ENCODE measurements at places on chromosomes 5 and 9. TPM values are rescaled to one million over a fixed set of nuclear protein-coding genes. Genes with fewer than 3 reads are reported as not detected.

Gene DBH
- not detected for total RNA-seq

Gene ACER2
- total RNA-seq = 20.5 TPM

Gene TAF11L10
- not detected for total RNA-seq

Gene SHC3
- 1.8 TPM for total RNA-seq

Gene IL17B
- total RNA-seq = not detected

Gene PTTG1
- 1.3 TPM for total RNA-seq

Gene IGFBPL1
- not detected for total RNA-seq

Gene FRMPD1
- 0.19 TPM for total RNA-seq

Gene GABRA6
- not detected for total RNA-seq

Gene NR3C1
- 116 TPM for total RNA-seq

- peak; percentile 57 for DNase-seq
These were observed 194.0 kb downstream of the IRX2 start for GRCh38 chr5:2557435-2557834.

GRCh38 chr5:180338001-180338707, 15.0 kb downstream of the GFPT2 start:
- no peak for DNase-seq

- no peak for DNase-seq
These were observed 75.7 kb downstream of the PIP5K1B start for GRCh38 chr9:68780720-68781119.

GRCh38 chr9:132214027-132214622, 52.3 kb downstream of the NTNG2 start:
- no peak for DNase-seq

DNA sequence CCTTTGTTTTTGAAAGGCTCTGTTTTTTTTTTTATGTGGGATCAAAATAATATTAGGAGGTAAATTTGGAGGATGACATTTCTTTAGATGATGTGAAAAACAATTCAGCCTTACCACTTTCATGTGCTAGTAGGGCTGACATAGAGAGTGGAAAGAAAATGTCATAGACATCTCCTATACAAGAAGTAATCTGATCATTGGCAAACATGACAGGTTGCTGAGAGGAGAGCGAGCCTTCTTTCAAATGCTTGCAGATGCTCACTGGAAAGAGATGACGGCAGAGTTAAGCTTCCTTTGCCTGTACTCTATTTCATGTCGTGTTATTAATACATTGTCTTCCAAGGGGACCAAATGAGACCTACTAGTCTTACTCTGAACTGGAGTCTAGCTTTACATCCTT, 160.1 kb upstream of the DAP start:
- DNase-seq = no peak

DNA sequence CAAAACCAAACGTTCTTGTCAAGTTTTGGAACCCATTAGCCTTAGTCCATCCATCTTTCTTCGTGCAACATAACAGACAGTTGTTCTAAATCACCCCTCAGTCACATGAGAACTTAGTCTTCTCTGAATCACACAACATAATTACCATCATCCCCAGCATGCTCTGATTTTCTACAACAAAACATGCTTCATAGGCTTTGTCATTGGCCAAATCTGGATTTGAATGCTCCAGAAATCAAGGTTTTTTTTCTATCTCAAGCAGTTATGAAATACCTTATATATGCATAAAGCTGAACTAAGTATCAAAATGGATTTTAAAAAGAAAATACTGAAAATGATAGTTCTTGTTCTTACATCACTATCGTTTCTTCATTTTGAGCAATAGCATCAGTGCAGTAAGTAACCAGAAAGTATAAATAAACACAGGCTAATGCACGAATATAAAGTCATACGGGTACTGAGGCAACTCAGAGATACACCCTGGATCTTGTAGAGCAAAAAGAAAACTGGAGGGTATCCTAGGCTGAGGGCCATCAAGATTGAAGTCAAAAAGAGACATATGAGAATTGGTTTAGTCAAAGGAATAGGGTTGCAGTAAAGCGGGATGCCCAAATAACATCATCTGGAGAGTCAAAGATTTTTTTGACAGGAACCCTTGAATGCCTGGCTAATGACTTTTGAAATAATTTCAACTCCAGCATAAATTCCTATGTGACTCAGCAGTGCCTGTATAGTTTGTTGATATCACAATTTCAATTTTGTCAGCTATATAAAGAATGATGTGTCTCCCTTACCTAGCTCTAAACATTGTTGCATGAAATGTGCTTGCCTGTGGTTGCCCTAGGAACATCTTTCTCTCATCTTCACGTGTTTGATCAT, 164.7 kb downstream of the ADAMTSL1 start:
- DNase-seq = no peak

DNA sequence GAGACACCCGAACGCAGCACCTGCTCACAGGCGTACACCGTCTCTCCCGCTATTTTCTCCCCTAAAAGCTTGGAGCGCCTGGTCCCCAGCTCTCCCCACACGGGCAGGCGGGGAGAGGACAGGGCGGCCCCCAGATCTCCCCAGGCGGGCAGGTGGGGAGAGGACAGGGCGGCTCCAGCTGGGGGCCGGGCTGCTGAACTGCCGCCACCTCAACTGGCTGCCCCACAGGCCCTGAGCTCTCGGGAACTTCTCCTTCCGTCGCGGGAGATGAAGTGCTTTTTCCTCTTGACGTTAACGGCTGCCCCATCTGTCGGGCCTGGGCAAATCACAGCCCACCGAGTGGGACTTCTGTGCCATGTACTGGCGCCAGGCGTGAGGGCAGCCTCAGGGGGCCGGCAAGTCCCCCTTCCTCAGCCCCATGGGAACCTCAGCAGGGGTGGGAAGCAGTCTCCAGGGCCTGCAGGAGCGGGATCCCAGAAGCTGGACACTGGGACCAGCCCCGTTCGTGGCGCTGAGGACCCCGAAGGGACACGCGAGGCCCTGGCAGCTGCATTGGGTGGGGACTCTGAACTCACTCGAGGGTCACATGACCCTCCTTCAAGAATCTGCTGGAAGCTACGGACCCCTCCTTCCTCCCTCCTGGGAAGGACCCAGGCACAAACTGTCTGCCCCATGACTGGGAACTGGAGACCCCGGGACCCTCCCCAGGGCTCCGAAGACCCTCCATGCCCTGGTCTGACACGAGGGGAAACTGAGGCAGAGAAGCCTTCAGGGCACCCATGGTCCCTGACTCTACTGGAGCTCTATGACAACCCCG, 5.7 kb upstream of the EGFL7 start:
- no peak for DNase-seq

DNA sequence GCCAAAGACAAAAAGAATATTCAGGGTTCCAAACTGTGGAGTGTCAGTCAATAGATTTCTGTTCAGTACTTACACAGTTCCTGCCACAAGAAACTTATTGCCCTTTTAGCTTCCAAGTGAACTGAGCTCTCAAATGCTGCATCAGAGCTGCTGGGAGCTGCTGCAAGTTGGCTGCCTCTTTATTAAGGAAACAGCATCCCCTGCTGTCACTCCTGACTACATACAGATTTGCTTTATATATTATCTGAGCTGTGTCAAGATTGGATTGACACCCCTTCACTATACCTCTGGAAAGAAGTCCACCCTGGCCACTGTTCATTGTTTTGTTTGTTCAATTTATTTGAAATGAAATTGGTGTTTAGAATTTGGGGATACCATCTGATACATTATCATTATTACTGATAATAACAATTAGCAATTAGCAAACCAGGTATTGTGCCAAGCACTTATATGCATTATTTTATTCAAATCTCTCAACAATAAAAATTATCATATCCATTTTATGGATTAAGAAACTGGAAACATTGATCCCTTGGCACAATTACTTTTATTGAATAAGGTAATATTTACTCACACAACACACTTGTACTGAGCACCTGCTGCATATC, 16.4 kb upstream of the C5orf58 start:
- no peak for DNase-seq

DNA sequence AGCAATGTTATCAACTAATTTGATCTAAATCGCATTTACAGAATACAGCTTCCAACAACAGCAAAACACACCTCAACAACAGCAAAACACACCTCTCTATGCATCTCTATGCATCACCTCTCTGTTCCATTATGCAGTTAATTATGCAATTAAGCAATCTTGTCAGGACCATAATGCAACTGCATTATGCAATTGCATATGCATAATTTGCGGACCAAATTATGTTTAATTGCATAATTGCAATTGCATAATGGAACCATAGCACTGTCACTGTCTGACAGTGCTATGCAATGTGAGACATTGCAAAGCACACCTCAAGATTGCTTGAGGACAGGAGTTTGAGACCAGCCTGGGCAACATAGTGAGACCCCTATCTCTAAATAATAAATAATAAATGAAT, 80.4 kb upstream of the PRSS3 start:
- no peak for DNase-seq

- DNase-seq = no peak
These were observed 2.6 kb upstream of the PLPPR1 start for GRCh38 chr9:101025940-101026339.

GRCh38 chr5:140321796-140322195, 18.9 kb upstream of the PFDN1 start:
- DNase-seq = peak; percentile 68

GRCh38 chr5:17317473-17317872, 100.0 kb downstream of the BASP1 start:
- DNase-seq = no peak

- no peak for DNase-seq
These were observed 41.6 kb downstream of the TRIO start for GRCh38 chr5:14184725-14185124.

DNA sequence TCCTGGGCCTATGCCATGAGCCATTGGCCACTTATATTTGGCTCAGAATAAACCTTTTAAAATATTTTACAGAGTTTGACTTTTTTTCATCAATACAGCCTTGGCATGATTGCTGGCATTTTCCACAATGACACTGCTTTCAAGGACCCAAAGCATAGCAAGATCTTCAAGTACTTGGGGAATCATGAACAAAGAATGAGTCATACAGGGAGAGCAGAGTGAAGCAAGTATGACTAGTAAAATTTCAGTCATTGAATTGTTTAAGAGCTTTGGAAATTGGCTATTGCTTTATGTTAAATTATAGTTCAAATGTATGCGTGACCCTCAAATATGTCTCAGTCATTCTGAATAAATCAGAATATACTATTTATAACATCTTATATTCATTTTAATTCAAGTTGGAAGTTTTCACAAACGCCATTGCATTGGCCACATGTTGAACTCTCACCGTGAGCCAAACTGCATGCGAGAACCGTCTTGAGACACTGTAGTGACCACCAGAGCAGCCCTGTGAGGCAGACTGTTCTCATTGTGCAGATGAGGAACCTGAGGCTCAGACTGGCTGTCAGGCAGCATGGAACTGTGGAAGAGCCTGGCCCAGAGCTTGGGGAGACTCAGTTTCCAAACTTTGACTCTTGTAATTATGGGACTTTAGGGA, 52.9 kb downstream of the GDNF start:
- DNase-seq = no peak

DNA sequence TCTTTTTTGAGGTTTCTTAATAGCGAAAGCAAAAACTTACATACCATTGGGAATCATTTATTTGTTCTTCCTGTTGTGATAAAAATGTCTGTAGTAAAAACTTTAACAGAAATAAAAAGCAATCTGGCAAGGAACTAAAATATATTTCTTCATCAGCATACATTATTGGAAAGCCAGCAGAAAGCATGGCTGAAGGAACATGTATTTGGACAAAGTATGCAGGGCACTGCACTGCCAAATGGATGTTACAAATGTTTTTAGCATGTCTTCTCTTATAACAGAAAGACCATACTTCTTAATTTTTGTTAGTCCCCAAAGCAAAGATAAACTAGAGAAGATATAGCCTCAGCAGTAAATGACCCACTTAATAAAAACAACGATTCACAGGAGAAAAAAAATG, 80.5 kb downstream of the SMIM15 start:
- no peak for DNase-seq

GRCh38 chr5:101897914-101898313, 398.2 kb downstream of the SLCO4C1 start:
- no peak for DNase-seq

DNA sequence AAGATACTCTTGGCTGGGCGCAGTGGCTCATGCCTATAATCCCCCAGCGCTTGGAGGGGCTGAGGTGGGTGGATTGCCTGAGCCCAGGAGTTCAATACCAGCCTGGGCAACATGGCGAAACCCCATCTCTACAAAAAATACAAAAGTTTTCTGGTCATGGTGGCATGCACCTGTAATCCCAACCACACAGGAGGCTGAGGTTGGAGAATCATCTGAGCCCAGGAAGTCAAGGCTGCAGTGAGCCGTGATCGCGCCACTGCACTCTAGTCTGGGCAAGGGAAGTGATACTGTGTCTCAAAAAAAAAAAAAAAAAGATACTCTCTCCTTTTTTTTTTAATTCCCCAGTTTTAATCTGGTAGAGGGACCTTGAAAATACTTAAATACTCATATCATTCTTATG, 15.0 kb downstream of the ANKRD33B start:
- DNase-seq = no peak

GRCh38 chr5:96133341-96134079, 171.9 kb upstream of the ELL2 start:
- DNase-seq = no peak

DNA sequence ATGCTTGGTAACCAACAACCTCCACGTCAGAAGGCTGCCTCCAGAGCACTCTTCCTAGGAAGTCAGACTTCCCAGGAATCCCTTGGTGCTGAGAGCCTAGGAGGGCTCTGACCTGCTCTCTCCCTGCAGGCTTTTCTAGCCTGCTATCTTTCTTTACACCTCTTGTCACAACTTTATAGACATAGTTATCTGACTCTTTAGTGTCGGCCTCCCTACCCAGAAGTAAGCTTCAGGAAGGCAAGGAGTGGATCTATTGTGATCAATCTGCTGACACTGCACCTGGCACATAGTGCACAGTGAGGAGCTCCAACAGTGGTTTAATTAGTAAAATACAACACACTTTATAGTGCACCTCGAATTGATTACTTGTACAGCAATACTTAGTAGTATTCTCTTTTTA, 2.3 kb downstream of the AFAP1L1 start:
- DNase-seq = no peak

- no peak for DNase-seq
These were observed 74.8 kb downstream of the MACIR start for GRCh38 chr5:103333376-103333775.

All from mesenteric fat pad (tissue), 1 donor.